NCI-H1105 treated with DMSO at 0.1 percent for 48 hours (cell line): ENCODE measurements at places on chromosomes 3 and 15.

DNA sequence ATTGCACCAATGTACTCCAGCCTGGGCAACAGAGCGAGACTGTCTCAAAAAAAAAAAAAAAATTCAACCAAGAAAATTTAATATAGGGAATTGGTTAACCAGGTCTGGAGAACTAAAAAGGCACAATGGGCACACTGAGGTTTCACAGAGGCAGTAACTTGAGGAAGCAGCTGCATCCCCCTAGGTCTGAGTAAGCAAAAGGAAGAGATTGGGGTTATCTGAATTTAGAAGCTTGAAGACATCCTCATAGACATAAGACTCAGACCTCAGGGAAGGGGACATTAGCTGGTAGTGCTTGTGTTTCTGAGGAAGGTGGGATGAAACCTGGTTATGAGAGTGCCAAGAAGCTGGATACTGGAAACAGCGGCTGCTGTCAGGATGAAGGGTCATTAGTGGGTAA, 50.1 kb upstream of the LEKR1 start:
- DNase-seq: no peak

DNA sequence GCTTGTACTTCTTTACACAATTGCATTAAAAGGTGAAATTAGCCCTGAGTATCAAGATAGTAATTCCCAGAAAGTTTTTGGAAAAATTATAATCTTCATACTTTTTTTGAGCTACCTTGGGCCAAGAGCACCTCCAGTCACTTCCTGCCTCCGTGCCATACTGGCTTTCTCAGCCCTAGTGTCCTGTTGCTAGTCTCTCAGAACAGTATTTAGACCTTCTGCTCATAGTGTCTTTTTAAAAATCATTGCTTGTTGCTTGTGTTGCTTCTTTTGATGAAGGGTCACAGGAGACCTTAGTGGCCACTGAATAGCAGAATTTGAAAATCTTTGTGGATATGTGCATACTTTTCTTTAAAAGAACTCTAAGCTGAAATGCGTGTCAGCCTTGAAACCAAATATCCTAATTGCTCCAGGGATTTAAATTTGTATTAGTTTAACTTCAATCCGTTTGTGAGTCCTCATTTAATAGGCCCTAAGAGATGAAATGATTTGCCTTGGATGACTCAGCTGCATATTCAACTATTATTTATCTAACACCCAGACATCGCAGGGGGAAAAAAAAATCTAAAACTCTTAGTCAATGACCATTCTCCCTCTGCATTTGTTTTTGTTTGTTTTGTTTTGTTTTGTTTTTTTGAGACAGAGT, 29.1 kb upstream of the LXN start:
- no peak for DNase-seq

- DNase-seq: no peak
These were observed 128.9 kb upstream of the TPRG1 start for GRCh38 chr3:189042832-189043231.

DNA sequence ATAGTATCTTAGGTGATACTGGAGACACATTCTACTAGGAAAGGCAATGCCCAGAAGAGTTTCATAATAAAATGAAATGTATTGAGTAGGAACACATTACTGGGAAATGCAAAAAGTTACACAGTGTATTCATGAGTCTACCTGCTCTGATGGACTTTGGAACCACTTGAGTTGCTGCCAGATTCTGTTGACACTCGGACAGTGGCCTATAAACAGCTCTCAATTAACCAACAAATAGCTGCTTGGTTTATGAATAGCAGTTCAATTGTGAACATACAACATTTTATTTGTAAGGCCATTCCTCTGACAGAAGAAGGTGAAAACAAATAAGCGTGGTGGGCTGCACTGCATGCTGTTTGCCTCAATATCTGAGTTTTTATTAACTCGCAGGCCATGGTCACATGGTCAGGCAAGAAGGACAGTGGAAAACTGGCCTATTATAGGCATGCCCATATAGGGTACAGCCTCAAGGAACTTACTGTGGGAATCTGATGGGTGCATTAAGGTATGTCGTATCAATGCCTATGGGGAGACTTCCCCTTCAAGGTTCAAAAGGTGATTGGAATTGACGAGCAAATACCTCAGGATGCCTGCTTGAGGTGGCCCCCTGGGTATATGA, 66.2 kb downstream of the C3orf80 start:
- no peak for DNase-seq

GRCh38 chr3:100546020-100546744, 53.8 kb downstream of the TMEM45A start:
- DNase-seq: no peak

DNA sequence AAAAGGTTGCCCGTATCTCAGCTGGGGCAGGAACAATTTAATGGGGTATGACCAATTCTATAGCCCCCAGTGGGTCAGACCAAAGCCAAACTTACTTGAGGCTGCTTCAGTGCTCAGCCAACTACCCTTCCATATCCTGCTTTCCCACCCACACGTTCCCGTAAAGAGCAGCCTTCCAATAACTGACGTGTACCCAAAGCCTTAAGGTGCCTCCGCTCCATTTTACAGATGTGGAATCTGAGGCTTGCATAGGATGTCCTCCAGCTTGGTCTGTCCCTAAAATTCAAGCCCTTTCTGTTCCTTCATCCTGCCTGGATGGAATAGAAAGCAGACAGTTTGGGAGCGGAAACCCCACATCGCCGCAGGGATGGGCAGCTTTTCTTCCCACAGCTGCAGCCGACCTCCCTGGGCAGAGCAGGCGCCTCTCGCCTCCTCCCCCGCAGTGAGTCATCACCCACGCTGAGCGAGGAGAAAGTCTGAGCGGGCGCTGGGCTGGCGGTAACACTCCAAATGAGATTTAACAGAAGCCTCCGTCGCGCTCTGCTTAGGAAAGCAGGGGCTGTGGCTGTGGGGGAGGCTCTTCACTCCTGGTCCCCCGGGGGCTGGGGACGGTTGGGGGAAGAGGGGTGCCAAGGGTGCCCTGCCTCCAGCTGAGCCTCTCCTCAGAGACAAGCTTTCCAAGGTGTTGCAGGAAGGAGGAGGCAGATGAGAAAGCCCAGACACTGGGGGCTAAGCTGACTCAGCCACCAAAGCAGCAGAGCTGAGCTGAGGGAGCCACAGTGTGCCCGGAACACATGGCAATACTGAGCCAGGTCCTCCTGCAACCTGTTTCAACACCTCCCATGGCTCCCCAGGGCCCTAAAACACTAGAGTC, 57.8 kb upstream of the HRH1 start:
- peak; percentile 14 for DNase-seq

DNA sequence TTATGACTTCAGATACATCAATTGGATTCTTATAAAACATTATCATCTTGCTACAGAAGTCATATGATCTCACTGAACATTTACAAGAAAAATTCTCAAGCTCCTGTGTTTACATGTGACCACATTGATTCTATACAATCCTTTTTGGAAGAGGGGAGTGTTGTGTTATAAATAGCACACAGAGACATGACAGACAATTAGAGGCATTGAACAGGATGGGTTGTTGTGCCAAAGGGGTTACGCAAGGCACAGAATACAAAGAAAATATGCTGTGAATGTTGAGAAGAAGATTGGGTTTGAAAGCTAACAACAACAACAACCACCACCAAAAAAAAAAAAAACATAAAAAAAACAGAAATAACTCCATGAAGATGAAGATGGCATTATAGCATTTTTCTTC, 32.5 kb upstream of the TBL1XR1 start:
- DNase-seq: no peak
